Fibroblast of the conjunctiva (primary cell): ENCODE measurements at places on chromosomes 16 and 17.

GRCh38 chr16:14510939-14511799, 118.9 kb downstream of the PARN start:
- no peak for DNase-seq

DNA sequence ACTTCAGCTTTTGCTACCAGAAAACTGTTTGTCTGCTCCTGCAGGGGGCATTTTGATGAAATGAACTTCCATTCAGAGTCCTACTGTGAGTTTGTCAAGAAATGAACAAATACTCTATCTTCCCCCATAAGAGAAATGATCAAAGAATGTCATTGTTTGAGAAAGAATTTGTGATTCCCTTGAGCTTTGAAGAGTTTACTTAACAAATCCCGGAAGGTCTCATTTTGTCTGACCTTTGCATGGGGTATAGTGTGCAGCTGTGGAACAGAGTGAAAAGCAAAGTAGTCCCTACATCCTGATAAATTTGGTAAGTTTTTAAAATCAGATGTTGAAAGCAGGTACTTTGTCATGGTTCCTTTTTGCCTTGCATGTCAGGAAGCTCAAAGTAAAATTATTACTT, 178.0 kb downstream of the ABCC12 start:
- no peak for DNase-seq

- no peak for DNase-seq
Measured at GRCh38 chr16:70156207-70156978, 17.2 kb upstream of the CLEC18C start.

GRCh38 chr16:10078541-10078949, 103.7 kb downstream of the GRIN2A start:
- DNase-seq: no peak

GRCh38 chr16:50602531-50603205, 54.5 kb downstream of the NKD1 start:
- no peak for DNase-seq

GRCh38 chr17:55268649-55269480, 4.1 kb downstream of the HLF start:
- no peak for DNase-seq

- no peak for DNase-seq
Measured at GRCh38 chr16:22216191-22216831, 10.2 kb downstream of the EEF2K start.

DNA sequence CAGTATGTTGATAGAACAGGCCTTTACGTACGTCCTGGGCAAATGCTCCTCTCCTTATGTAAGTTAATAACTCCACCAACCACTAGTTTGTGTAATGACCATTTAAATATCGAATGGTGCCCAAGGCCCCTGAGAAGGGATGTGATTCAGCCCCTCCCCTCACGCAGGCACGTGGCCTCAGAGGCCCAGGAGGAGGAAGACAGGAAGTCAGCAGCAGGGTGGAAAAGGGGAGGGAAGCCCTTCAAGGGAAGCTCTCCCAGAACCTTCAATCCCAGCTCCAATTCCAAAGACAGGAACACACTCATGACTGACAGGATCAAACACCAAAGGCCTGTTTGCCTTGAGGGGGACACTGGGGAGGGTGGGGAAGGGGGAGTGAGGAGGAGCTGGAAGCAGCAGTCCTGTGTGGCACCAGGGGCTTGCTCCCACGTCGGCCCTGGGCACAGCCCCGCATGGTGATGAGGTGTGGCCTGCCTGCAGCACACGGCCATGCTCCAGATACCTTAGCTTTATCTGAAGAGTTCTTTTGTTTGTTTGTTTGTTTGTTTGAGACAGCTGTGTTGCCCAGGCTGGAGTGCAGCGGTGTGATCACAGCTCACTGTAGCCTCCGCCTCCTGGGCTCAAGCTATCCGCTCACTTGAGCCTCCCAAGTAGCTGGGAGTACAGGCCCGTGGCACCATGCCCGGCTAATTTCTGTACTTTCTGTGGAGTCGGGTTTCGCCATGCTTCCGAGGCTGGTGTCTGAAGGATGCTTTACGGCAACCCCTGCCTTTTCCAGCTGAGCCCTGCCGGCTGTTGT, 105.0 kb downstream of the ZNF778 start:
- DNase-seq: peak; percentile 67

- DNase-seq: no peak
Measured at GRCh38 chr17:57877803-57878377, 28.0 kb upstream of the MRPS23 start.

DNA sequence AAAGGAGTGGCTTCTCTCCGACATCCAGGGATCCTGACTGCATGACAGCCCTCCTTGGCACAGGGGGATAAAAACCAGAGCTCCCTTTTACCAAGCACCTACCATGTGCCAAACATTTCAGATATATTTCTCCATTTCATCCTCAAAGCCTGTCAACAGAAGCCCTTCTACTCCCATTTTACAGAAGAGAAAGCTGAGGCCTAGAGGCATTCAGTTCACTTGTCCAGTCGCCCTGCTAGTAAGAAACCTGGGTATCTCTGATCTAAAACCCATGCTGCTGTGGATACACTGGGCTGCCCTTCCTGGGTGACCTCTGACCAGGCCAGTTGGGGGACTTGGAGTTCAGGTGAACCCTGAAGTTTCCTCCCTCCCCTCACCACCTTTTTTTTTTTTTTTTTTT, 5.9 kb upstream of the FDXR start:
- DNase-seq: no peak

- no peak for DNase-seq
Measured at GRCh38 chr17:6556121-6557039, at the start of gene PITPNM3. PITPNM3 (minus strand) TSS chr17:6556555; CDS start chr17:6556406, 149 bp downstream.

GRCh38 chr17:66379544-66379943, 77.1 kb downstream of the PRKCA start:
- no peak for DNase-seq

- DNase-seq: no peak
Measured at GRCh38 chr17:43312011-43312410, 78.2 kb upstream of the RNU2-1 start.

GRCh38 chr16:89297910-89298545, 80.5 kb downstream of the ZNF778 start:
- DNase-seq: no peak

GRCh38 chr17:42766124-42766523, 5.1 kb downstream of the RAMP2 start:
- no peak for DNase-seq

DNA sequence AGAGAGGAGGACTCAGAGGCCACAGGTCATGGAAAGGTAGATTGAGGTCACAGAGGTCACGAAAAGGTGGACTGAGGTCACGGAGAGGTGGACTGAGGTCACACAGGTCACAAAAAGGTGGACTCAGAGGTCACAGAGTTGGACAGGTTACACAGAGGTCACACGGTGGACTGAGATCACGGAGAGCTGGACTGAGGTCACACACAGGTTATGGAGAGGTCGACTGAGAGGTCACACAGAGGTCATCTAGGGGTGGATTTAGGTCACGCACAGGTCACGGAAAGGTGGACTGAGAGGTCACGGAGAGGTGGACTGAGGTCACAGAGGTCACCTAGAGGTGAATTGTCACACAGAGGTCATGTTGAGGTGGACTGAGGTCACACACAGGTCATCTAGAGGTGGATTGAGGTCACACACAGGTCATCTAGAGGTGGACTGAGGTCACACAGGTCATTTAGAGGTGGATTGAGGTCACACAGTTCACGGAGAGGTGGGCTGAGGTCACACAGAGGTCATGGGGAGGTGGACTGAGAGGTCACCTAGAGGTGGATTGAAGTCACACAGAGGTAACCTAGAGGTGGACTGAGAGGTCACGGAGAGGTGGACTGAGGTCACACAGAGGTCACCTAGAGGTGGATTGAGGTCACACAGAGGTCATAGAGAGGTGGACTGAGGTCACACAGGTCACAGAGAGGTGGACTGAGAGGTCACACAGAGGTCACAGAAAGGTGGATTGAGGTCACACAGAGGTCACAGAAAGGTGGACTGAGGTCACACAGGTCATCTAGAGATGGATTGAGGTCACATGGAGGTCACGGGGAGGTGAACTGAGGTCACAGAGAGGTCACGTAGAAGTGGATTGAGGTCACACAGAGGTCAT, 26.7 kb upstream of the JPT2 start:
- no peak for DNase-seq

DNA sequence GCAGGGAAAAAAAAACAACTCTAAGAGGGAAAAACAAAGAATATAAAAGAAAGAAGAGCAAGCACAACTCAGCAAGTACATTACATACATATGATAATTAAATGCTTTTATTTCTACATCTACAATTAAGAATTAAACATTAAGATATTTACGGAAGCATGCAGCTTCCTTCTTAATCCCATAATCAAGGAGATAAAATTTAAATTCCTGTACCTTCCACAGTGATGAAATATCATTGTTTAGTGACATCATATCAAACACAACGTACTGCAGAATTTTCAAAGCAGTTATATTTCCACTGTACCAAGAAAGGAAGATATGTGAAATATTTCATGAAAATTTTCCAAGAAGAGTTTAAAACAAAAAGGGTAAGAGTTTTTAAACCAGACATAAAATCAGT, 26.0 kb downstream of the KANSL1 start:
- DNase-seq: no peak

DNA sequence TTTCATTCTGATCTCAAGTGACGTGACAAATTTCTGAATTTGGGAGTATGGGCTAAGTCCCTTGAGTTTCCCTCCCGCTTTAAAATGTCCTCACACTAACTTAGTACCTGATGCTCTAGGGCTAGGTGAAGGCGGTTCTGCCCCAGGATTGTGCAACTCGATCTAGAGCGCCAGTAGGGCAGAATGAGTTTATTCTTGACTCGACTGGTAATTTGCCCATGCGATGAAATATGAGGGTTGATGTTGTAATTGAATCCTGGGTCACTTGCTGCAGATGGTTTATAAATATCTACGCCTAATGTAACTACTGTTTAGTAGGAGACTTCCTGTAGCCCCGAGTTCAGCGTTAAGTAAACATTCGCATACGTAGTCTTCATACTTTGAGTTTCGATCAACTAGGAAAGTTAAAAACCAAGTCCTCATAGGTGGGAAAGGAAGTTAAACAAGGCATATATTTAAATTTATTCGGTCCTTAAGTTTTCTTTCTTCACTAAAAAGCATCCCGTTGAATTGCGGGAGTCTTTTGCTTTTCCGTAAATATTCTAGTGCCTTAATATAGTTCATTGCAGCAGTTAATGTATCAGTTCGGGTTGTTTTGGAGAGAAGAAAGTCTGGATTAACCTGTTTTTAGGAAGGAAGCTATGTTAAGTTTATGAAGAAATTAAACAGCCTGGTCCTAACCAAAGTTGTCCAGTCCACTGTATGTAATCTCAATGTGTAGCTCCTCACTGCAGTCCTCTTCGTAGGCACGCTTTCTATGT, 1.6 kb downstream of the CTCF start:
- peak; percentile 71 for DNase-seq

- no peak for DNase-seq
Measured at GRCh38 chr16:27304881-27305745, 8.7 kb upstream of the IL4R start.

DNA sequence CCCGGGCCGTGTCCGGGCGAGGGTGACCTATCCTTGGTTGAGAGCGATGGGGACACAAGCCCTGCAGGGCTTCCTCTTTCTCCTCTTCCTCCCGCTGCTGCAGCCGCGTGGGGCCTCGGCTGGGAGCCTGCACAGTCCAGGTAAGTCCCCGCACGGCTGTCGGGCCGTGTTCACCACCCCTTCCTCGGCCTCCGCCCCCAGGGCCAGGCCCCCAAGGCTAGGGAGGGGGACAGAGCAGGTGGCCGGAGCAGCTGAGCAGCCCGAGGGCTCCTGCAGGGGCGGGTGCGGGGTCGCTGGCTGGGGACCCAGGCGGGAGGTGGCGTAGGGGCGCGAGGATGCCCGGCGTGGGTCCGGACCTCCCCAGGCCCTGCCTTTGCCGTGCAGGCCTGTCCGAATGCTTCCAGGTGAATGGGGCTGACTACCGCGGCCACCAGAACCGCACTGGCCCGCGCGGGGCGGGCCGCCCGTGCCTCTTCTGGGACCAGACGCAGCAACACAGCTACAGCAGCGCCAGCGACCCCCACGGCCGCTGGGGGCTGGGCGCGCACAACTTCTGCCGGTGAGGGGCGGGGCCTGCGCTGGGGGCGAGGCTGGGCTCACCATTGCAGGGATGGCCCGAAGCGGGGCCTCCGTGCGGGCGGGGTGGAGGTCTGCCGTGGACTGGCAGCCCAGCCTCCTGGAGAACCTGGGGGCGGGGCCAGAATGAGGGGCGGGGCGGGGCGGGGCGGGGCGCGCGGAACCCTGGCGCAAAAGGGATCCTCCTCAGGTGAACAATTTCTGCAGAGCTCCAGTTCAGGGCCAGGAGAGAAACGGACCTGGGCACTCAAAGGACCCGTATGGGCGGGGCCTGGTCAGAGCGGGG, 631 bp downstream of the KREMEN2 start:
- no peak for DNase-seq

GRCh38 chr16:8887431-8887765, 5.2 kb downstream of the LITAFD start:
- DNase-seq: no peak

DNA sequence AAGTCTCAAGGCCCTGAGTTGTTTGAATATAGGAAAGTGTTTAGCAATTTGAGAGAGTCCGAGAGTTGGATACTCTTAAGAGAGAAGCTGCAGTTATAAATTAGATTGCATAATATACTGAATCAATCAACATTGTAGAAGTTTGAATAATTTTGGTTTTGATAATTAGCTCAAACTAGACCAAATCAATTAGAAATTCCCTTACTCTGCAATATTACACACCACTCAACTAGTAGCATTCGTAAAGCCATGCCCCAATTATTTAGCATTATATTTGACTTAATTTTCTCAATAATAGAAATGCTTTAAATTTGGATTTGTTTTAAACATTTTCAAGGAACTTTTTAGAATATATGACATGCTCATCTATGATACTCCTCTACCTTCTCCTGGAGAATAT, 49.1 kb downstream of the TNRC6C start:
- DNase-seq: no peak

DNA sequence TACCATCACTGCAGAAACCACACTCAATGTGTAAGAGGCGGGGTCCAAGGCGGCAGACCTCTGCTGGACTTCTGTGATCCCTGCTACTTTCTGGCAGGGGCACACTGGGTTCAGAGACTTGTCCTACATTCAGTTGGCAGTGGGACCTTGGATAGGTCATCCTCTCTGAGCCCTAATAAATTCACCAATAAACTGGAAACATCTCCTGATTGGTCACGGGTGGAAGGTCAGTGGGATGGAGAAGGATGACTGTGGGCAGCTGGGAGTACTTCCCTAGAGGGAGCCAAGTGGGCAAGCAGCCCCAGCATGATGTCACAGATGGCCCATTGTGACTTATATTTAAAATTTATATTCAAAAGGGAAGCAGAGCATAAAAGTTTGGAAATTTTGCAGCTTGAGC, 49.7 kb downstream of the RNF112 start:
- no peak for DNase-seq

DNA sequence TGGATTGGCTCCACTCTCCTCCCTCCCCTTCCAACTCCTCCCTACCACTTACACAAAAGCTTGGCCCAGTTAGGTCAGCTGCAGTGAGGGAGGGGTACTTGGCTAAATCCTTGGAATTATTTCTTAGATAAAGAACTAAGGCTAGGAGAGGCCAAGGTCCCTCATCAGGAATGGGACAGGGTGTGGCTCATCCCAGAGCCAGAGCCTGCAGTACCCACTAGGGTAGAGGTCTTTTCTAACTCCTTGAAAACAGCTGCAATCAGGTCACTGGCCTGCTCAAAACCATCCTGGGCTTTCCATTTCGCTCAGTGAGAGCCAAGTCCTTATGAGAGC, 1.9 kb upstream of the SLC46A1 start:
- no peak for DNase-seq
